Muscle of back (tissue), 13 donors: ENCODE measurements at places on chromosomes 2 and 18. TPM values are rescaled to one million over a fixed set of nuclear protein-coding genes. Genes with fewer than 3 reads are reported as not detected.

TMEM17 gene
- 1.6 TPM for polyA plus RNA-seq

- DNase-seq, result no peak
These were observed 21.2 kb upstream of the ATOH8 start for GRCh38 chr2:85732467-85733120.

RBKS gene
- polyA plus RNA-seq, result 0.99 TPM

DNA sequence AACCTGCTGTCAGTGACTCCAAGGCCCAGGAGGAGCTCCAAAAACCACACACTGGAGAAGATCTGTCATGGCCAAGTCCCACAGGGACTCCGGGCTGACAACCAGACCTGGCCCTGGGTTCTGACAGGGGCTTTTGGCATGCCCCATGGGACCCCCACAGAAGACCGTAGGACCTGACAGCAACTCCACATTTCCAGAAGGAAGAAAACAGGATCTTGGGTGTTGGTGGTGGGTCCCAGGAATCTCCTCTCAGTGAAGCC lies 275.9 kb upstream of the HS6ST1 start:
- no peak for DNase-seq

GRCh38 chr2:108444941-108445840 lies 3.8 kb upstream of the GCC2 start:
- DNase-seq, result no peak

C2orf15 gene
- 0.56 TPM for polyA plus RNA-seq

DNA sequence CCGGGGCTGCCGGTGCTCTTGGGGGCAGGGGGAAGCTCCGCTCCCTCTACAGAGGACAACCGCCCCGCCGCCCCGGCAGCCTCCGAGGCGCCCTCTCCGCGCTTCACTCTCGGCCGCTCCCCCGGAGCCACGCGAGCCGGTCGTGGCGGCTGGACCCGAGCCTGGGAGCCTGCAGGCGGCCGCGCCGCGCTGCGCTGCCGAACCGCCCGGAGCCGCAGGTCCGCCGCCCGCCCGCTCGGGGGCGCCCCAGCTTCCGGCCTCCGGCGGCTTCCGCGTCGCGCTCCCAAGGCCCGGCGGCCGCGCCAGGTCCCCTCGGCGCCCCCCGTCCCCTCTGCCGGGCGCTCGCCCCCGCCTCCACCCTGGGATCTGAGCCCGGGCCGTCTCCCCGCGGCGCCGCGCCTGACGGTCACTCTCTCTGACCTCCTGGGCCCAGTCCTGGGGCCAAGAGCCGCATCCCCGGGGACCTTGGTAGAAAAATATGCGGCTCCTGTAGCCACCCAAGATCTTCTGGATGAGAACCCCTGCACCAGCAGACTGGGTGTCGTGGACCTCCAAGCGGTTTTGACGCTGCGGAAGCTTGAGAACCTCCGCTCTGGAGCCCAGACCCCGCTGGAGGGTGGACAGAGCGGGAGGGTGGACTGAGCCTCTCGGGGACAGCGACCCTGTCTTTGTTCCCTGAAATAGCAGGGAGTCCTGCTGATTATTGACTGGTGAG lies 44.3 kb downstream of the SERTAD2 start:
- DNase-seq, result no peak

DNA sequence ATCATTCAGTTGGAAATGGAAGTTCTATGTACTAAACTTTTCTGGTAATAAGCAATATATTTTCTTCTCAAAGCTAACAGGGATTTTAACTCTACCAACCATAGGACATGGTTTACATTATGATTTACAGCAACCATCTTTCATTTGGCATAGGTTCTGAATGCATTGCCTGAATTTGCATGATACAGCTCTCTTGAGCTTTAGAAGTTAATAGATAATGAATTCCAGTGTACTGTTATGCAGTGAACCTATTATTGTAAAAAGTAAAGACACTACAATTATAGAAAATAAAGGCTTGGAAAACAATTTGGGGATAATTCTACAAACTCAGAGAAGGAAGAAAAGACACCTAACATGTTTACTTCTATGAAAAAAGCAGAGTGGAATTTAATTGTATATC lies 182.0 kb downstream of the GRB14 start:
- DNase-seq, result no peak

ANKRD62 gene
- polyA plus RNA-seq, result not detected

SPC25 gene
- 6.8 TPM for polyA plus RNA-seq

VIT gene
- polyA plus RNA-seq, result 4.9 TPM

TFCP2L1 gene
- polyA plus RNA-seq, result 0.12 TPM

DNA sequence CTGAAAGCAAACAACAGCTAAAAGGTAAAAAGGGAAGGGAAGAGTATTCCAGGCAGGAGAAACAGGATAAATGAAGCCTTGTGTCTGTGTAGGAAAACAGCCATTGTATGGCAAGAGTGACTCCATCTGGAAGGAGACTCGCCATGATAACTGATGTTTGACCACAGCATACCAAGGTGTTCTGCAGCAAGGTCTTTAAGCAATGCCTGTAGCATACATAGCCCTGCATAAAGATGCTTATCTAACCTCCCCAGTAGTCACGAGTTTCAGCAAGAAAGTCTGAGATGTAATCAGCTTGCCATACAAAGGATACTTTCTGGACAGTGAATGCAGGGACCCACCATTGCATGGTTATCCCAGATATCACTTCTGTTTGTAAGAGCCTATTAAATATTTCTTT lies 11.9 kb upstream of the CCNT2 start:
- DNase-seq, result no peak

GRCh38 chr2:227118353-227118752 lies 45.7 kb downstream of the COL4A4 start:
- no peak for DNase-seq

ACMSD gene
- 0.91 TPM for polyA plus RNA-seq

- no peak for DNase-seq
These were observed 1275.2 kb upstream of the CRIM1 start for GRCh38 chr2:35080231-35080910.

DNA sequence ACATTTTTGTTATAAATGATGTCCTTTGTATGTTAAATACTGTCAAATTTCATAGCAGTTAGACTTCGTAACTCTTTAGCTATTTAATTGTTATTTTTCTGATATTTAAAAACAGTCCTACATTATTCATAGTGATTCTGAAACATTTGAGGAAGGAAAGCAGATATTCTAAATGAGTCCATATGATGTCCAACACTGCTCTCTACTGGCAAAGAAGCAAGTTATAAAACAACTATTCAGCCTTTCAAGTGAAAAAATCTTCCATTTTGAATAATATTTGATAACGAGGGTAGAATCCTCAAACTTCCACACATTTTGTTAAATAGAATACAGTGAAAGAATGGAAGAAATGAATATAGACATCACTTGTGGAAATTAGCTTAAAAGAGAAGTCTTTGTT lies 220.8 kb downstream of the GULP1 start:
- peak; percentile 78 for DNase-seq

DNA sequence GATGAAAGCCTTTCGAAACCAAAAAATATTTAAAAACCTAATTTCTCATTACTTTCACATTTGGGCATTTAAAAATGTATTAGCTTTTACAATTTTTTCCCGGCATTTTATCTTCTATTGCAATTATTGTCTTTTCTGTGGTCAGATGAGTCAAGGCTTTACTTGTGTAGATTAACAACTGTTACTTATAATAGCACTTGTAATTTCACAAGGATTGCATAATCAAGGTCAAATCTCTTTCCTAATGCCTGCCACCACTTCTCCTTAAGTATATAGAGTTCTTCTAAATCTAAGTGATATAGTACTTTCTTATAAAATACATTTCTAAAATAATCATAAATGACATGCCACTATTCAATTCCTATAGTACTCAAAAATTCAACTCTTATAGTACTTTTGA lies 67.2 kb downstream of the SLC8A1 start:
- DNase-seq, result no peak
